ENCODE measurements at places on chromosomes 1 and 21. TPM values are rescaled to one million over a fixed set of nuclear protein-coding genes. Genes with fewer than 3 reads are reported as not detected.

- DNase-seq: no peak
These were observed 34.2 kb downstream of the AK5 start for GRCh38 chr1:77316006-77316405.

- DNase-seq: no peak
These were observed 32.9 kb upstream of the UTS2 start for GRCh38 chr1:7885513-7886404.

The PSMB2 gene
- total RNA-seq: 31.7 TPM

- DNase-seq: no peak
These were observed 2.6 kb downstream of the PTAFR start for GRCh38 chr1:28173980-28174297.

GRCh38 chr21:39681845-39682244 lies 63.1 kb upstream of the IGSF5 start:
- DNase-seq: no peak

DNA sequence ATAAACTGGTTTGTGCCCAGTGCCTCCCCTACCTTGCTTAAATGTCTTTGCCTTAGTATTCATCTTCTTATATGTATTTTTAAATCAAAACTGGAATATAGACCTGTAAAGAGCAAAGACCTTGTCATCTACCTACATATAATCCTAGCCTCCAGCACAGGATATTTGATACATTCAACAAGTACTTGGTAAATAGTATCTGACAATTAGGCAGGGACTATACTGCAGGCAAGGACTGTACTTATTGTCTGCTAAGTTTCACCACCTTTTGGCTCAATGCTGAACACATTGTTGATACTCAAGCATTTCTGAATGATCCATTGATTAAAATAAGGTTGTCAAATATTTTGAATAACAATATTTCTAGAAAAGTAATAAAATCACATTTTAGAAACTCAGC lies 96.4 kb downstream of the PKN2 start:
- DNase-seq: no peak

DNA sequence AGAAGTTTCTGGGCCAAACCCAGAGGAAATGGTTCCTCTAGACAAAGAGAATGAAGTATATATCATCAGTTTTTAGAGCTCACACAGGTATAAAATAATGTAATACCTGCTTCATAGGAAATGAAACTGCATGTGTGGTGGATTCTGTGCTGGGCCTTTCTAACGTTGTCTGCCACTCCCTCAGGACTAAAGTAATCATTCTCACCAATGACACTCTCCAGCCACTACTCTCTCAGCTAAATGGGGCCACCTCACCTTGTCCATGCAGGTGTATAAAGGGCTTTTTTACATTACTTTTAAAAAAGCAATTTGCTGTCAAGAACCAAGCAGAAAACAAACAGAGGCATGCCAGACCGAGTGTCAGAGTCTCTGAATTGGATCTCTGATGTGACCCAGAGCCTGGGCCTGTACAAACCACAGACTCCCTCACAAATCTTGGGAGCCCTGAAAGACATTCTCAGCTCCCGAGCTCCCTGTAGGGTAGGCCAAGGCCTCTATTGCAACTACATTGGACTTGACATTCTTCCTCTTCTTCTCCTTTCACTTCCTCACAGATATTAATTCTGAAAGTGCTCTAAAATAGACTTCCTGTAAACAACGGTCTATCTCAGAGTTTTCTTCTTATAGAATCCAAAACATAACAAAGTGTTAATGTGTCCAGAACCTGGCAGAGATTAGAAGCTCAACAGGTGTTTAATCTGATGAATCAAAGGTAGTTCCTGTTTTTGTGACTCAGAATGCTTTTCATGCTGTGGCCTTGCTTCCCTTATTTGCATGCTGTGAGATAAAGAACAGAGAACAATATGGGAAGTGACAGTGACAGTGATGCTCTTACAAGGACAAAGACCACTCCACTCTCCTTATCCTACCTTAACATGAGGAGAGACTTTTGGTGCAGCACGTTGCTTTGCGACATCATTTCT lies 8.6 kb downstream of the AIM2 start:
- DNase-seq: no peak

The KRTAP13-2 gene
- not detected for total RNA-seq

DNA sequence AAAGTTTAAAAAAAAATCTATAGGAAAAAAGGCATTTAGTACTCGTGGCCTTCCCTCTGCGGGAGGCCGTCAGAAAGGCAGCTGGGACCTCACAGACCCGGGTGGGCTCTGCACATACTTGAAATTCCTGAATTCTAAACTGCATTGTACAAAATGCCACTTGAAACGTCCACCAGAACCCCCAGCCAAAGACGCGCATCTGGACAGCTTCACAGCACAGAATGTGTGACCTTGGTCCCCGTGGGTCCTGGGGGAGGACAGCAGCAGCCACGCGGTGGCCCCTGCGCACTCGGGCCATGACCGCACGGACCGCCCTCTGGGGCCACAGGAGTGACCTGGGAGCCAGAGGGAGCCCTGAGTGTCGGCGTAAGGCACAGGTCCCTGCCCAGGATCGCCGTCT lies 20.6 kb upstream of the MRPS14 start:
- DNase-seq: no peak

DNA sequence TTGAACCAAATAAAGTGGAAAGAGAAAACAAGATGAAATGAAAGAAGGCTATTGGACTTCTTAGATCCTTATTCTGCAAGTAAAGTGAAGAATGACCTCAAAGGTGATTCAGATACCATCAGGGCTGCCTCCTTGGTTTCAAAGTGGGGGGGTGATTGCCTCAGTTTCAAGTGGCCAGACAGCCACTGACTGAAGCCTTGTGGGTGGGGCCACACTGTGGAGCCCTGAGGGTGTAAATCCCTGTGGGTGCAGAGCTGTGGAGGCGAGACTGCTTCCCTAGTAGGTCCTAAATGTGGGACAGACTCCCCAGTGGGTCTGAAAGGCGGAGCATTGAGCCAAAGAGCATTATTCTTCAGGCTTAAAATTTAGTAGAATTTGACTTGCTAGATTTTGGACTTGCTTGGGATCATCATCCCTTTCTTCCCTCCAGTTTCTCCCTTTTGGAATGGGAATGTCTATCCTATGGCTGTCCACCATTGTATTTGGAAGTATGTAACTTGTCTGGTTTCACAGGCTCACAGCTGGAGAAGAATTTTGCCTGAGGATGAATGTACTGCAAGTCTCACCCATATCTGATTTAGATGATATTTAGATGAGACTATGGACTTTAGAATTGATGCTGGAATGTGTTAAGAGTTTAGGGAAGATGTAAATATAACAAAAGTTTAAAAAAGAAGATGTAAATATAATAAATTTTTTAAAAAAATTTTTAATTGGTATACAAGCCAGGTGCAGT lies 71.6 kb upstream of the SOX13 start:
- DNase-seq: no peak

GRCh38 chr1:156993426-156994147 lies 52.0 kb downstream of the ARHGEF11 start:
- no peak for DNase-seq

- DNase-seq: no peak
These were observed 1.1 kb downstream of the CR2 start for GRCh38 chr1:207455183-207455754.

- no peak for DNase-seq
These were observed 511 bp downstream of the DNTTIP2 start for GRCh38 chr1:93878501-93878888.
